ENCODE measurements at places on chromosomes 12 and 14. TPM values are rescaled to one million over a fixed set of nuclear protein-coding genes. Genes with fewer than 3 reads are reported as not detected.

PPP4R4 gene
- total RNA-seq, result 6.5 TPM

KCNH5 gene
- not detected for total RNA-seq

MYF6 gene
- total RNA-seq, result not detected

KRT78 gene
- total RNA-seq, result not detected

NGB gene
- total RNA-seq, result not detected

EEF1AKMT3 gene
- total RNA-seq, result 3.6 TPM

CIROP gene
- not detected for total RNA-seq

ACTN1 gene
- 106 TPM for total RNA-seq

DCN gene
- total RNA-seq, result not detected

ADAMTS20 gene
- not detected for total RNA-seq

KRT71 gene
- not detected for total RNA-seq

SRRM4 gene
- total RNA-seq, result not detected

GRCh38 chr14:61677479-61677878, 17.8 kb upstream of the HIF1A start:
- no peak for DNase-seq

- DNase-seq, result no peak
Observed at GRCh38 chr14:100786576-100787219, 39.2 kb upstream of the MEG3 start.

- DNase-seq, result no peak
Observed at GRCh38 chr14:96962337-96962736, 165.2 kb downstream of the VRK1 start.

- no peak for DNase-seq
Observed at GRCh38 chr14:36767603-36768281, 106.1 kb downstream of the PAX9 start.

GRCh38 chr14:54343272-54344121, 53.3 kb upstream of the CDKN3 start:
- no peak for DNase-seq

GRCh38 chr12:20194171-20194570, 174.2 kb upstream of the PDE3A start:
- no peak for DNase-seq

- DNase-seq, result no peak
Observed at GRCh38 chr14:32469388-32470160, 140.5 kb downstream of the AKAP6 start.

- no peak for DNase-seq
Observed at GRCh38 chr12:54377797-54378515, 6.6 kb downstream of the ZNF385A start.

DNA sequence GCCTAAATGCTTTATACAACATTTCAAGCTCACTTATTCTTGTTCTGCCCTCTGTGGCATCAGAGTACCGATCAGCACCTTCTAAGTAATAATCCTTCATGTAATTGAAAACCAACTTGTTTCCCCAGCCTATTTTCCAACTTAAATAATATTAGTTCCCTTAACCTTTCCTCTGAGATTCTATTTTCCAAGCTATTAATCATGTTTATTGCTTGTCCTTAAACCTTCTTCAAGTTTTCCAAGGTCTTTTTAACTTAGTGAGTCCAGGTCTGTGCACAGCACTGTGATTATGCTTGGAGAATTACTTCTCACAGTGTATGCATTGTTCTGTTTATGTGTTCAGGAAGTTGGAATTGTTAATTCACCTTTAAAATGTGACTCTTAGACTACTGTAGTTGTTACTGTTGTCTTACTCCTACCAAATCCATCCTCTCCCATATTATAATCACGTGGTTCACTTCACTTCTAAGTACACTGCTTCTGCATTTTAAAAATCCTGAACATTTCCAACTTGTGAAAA, 1039.3 kb upstream of the FOXG1 start:
- DNase-seq, result no peak

DNA sequence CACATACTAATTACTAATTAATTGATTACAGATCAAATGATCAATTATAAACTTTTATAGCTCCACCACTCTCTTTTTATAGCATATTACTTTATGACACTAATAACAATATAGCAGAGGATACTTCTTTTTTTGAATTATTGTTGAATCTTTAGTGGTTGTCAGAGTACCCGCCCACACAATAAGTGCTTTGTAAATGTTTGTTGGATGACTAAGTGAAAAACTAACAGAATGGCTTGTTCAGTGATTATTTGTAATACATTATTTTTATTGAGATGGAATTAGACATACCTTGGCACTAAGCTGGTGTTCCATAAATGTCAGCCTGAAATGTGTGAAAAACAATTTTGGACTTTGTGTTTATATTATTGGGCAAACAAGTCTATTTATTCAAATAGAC, 670.5 kb upstream of the ATXN7L3B start:
- DNase-seq, result no peak

DNA sequence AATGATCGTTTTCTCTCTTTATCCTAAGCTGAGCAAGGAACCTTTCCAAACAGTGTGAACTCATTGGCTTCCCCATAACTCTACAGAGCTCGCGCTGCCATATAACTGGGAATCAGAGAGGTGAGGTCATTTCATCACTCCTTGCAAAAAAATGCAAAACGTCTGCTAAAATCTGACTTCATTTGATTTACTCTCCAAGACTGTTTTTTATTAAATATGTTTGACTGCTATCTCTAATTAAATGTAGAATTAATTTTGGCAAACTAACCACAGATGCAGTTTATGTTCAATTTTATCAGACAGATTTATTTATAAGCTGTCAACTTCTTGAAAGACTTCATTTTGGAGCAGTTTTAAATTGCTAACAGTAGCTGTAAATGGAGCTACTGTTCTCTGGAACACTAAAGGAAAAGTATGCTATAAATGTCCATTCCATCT, 131.6 kb upstream of the SOX5 start:
- no peak for DNase-seq

- no peak for DNase-seq
Observed at GRCh38 chr14:75497191-75497590, 25.1 kb upstream of the BATF start.

- no peak for DNase-seq
Observed at GRCh38 chr14:65834812-65835211, 422.3 kb downstream of the FUT8 start.

- DNase-seq, result no peak
Observed at GRCh38 chr14:20219033-20219432, 4.5 kb upstream of the OR11H6 start.

DNA sequence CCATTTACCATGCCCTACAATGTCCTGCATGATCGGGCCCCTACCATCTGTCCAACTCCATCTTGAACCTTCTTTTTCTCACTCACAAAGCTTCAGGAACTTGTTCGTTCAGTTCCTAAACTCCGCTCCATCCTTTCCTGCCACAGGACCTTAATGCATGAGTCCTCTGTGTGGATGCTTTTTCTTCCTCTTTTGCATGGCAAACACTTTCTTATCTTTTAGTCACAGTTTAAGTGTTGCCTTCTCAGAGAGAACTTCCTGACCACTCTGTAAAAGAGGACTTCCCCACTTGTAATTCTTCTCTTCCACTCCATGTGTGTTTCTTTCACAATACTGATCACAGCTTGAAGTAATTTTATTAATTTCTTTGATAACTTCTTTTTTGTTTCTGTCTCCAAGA, 54.4 kb upstream of the ETV6 start:
- DNase-seq, result no peak

GRCh38 chr12:131681257-131681620, 29.7 kb upstream of the SFSWAP start:
- no peak for DNase-seq

GRCh38 chr12:57776247-57776587, 3.8 kb downstream of the EEF1AKMT3 start:
- DNase-seq, result no peak

GRCh38 chr12:109863847-109864712, 16.3 kb downstream of the GLTP start:
- DNase-seq, result no peak

DNA sequence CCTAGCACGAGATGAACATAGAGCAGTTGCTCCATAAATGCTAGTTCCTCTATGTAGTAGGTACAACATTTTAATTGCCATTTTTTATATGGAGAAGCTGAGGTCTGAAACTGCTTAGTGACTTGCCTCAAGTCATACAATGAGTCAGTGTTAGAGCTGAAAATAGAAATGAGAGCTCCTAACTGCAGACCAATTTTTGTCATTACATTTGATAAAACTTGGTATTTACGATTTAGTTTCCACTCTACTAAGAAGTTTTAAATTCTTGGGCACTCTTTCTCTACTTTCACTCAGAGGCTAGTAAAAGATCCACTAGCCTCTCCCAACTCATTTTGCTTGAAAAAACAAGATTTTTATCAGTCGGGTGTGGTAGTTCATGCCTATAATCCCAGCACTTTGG, 8.1 kb upstream of the TMED10 start:
- DNase-seq, result no peak

DNA sequence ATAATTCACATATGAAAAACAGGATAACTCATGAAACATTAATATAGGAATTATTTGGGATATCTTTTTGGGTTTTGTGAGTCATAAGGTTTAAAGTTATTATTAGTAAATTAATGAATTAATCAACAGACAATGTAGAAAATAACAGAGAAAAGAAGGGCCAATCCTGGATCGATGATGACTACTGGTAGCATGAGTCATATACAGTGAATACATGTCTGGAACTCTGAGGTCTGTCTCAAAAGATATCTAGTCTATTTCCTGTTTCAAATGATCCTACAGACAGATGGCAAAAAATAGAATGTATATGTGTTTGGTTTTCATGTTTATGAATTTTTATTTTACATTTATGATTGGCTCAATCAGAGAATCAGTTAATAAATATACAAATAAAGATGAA, 86.4 kb upstream of the RTL1 start:
- no peak for DNase-seq

DNA sequence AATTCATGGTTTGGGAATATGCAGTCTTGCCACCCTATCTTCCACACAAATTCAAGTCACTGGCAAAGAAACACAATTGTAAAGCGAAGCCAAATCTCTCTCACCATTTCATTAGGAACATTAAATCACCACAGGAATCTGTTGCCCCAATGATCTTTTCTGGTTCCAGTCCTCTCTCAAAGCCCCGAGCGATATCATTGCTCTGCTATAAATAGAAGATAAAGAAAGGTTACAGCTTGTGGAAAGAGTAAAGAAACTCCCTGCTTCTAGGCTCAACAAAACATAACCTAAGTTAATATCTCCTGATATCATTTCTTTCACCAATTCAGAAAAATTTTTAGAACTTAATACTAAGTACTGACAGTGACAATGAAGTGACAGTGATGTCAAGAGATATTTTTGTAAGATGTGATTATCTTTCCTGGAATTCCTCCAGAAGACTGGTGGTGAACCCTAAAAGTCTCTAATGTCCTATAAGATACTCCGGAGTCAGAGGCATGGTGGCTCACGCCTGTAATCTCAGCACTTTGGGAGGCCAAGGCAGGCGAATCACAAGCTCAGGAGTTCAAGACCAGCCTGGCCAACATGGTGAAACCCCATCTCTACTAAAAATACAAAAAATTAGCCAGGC, 33.8 kb downstream of the CBX5 start:
- no peak for DNase-seq

DNA sequence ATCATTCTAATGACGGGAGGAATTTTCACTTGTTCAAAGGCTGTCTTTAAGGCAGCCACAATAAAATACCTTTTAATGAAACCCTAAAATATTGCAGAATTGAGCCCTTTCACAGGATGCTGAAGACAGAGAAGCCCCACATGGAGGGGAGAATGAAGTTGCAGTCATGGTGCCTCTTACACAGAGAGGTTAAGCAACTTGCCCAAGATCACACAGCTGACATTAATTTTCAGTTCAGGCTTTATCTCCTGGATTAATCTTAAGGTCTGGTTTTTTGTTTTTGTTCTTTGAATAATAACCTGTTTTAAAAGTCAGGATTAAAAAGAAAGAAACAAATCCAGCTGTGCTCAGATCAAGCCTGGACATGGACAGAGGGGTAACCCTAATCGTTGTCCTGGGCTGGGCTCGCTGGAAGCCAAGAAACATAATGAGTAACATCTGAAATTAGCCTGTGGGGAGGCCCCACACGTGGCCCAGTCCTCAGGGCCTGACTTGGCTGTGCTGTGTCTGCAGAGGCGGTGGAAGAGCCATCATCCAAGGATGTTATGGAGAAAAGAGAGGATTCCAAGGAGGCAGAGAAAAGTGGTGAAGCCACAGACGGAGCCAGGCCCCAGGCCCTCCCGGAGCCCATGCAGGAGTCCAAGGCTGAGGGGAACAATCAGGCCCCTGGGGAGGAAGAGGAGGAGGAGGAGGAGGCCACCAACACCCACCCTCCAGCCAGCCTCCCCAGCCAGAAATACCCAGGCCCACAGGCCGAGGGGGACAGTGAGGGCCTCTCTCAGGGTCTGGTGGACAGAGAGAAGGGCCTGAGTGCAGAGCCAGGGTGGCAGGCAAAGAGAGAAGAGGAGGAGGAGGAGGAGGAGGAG, 8.0 kb downstream of the CHGA start:
- DNase-seq, result no peak

Data from activated naive CD4-positive, alpha-beta T cell treated with anti-CD3 and anti-CD28 coated beads, Interleukin-2, amount 50 U/mL, for 72 hours (primary cell).